ENCODE measurements at places on chromosomes 4 and X. TPM values are rescaled to one million over a fixed set of nuclear protein-coding genes. Genes with fewer than 3 reads are reported as not detected.

CDS1 gene
- 0.20 TPM for total RNA-seq

NXF2 gene
- not detected for total RNA-seq

ZNF711 gene
- total RNA-seq, result under 0.01 TPM

CACNA1F gene
- not detected for total RNA-seq

CCSER1 gene
- total RNA-seq, result not detected

LETM1 gene
- 103 TPM for total RNA-seq

HSPA4L gene
- total RNA-seq, result 6.1 TPM

DIPK2B gene
- not detected for total RNA-seq

TLR10 gene
- total RNA-seq, result not detected

PSAPL1 gene
- not detected for total RNA-seq

RNF128 gene
- total RNA-seq, result under 0.01 TPM

FSTL5 gene
- not detected for total RNA-seq

ARHGAP6 gene
- 29.7 TPM for total RNA-seq

PAGE4 gene
- not detected for total RNA-seq

SPIN2A gene
- 2.2 TPM for total RNA-seq

FREM3 gene
- total RNA-seq, result not detected

MAGEB10 gene
- total RNA-seq, result not detected

MGARP gene
- total RNA-seq, result 1.8 TPM

Measured in subcutaneous preadipocyte (primary cell).